ENCODE measurements at places on chromosomes 13 and 19.

DNA sequence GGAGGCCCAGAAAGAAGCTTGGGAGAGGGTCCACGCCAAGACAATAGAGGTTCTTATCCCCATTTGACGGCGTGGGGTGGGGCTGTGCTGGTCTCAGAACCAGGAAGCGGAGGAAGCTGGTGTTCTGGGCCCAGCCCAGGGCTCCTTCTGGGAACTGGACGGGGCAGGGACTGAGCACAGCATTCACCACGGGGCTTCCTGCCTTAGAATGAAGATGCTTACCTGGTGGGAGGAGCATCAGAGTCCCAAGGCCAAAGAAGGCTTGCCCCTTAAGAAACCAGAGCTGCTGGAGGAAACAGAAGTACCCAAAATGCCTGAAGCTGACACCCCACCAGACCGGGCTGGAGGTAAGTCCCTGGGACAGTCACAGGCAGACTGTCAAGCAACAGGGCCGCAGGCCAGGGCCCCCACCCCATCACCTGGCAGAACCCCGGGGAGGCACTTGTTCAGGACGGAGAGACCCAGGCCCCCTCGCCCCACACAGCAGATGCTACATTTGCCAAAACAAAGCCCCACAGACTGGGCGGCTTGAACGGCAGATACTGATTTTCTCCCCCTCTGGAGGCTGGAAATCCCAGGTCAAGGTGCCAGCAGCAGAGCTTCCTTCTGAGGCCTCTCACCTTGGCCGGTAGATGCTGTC, 17.8 kb upstream of the IGLON5 start:
- no peak for DNase-seq

DNA sequence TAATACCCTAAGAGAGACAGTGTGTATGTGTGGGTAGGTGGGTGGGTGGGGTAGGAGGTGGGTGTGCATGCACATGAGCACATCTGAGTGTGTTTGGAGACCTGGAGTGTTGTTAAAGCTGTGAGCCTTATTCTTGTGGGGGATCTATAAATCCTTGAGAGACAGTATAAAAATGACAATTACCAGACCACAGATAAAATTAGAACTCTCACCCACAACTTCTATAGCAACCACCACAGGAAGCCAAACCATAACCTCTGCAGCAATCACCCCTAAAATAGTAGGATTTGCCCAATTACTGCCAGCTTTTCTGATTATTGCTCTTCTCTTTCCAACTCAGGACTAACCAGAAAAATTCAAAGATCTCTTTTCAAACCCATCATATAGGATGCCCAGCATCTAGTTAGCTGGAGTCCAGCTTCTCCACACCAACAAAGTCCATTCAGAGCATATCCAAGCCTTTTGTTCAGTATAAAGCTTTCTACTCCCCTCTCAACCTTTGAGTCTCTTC, 93.4 kb upstream of the SLITRK1 start:
- no peak for DNase-seq

DNA sequence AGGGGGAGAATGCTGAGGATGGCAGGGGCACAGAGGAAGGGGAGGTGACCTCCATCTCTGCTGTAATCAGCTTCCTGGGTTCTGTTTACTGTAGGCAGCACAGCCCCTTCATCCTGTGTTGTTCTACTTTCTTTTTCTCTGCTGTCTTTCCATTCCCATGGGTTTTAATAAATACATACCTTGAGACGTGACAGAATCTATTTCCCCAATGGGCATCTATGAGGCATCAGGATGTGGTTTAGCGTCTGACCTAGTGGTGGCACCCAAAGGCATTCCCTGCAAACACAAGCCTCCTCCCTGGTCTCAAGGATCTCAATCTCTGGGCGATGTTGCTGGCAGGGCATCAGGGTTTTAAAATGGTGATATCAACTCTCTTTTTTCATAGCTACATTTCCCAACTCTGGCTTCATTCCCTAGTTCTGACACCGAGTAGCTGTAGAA, 60.8 kb downstream of the ALOX5AP start:
- no peak for DNase-seq

DNA sequence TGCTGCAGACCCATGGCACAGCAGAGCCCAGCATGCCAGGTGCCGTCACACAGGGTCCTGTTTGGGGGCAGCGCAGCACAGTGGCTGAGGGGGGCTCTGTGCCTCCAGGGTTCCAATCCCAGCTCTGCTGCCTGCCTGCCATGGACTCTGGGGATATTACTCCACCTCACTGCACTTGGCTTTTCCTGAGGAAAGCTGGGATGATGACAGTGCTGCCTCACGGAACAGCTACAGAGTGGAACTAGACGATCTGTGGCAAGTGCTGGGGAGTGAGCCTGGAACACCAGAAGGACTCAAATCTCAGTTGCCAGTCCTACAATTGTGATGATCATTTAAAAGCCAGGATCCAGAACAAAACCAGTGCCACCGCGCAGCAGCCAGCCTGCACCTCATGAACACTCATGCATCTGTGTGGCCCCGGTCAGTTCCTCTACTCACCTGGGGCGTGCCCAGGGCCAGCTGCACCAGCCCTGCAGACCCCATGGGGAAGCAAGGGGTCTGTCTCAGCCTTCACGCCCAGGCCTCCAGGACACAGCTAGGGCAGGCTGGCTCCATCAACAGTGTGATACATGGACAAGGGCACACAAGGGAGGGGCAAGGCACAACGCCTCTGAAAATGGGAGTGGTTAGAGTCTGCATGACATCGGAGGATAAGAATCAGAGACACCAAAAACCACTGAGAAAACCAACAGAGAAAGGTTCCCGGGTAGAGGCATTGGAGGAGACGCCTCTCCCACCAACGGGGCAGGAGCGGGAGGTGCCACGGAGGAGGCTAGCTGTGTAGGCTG, 55.2 kb downstream of the ATP7B start:
- no peak for DNase-seq

- no peak for DNase-seq
Measured at GRCh38 chr19:41426952-41427646, at the start of gene B3GNT8. Gene B3GNT8, minus strand, starts transcription at chr19:41427374. Its CDS starts 596 bp downstream, at chr19:41426778.

GRCh38 chr13:36102721-36103120, 28.5 kb downstream of the DCLK1 start:
- no peak for DNase-seq

DNA sequence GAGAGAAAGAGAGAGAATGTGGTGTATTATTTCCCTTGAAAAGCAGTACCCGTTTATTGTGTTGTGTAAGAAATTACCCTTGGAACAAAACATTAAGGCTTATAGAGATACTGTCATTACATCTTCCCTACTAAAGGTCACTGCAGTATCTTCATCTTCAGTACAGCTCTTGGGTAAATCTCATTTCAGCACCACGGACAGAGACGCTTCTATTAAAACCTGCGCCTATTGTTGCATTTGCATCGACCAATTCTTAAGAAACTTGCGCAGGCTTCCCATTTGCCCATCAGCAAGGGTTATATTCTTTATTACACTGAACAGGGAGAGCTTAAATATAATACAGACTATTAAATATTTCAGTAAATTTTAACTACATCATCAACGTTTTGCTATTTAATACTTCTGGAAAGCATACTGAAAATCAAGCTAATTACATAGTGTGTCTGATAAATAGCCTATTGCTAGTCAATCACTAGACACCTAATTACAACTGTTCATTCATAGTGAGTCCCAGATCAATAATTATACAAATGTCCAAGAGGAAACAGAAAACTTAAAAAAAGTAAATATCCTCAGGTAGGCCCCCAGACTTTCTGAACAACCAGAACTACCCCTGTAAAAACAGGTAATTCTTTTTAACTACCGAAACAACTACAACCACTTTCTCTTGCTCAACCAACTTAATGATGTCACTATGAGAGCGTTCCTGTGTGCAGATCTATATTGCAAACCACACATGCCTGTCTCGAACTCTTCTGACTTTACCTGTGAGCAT, 350.6 kb downstream of the LIG4 start:
- peak; percentile 63 for DNase-seq

DNA sequence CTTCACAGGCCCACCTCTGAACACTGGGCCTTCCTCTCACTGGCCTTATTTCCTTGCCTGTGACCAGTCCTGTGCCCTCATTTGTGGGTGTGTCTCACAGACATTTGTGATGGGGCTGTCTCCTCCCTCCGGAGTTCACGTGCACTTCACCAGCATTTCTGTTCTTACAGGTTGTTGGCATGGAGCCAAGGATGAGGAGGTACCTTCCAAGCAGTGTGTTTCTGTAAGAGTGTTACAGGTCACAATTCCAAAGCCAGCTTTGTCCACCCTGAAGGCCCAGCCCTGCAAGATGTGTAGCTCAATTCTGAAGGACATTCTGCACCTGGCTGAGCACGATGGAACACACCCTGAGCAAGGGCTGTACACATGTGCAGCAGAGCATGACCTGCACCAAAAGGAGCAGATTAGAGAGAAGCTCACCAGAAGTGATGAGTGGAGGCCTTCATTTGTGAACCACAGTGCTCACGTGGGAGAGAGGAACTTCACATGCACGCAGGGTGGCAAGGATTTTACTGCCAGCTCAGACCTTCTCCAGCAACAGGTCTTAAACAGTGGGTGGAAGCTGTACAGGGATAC, 8.1 kb downstream of the ZNF749 start:
- no peak for DNase-seq

DNA sequence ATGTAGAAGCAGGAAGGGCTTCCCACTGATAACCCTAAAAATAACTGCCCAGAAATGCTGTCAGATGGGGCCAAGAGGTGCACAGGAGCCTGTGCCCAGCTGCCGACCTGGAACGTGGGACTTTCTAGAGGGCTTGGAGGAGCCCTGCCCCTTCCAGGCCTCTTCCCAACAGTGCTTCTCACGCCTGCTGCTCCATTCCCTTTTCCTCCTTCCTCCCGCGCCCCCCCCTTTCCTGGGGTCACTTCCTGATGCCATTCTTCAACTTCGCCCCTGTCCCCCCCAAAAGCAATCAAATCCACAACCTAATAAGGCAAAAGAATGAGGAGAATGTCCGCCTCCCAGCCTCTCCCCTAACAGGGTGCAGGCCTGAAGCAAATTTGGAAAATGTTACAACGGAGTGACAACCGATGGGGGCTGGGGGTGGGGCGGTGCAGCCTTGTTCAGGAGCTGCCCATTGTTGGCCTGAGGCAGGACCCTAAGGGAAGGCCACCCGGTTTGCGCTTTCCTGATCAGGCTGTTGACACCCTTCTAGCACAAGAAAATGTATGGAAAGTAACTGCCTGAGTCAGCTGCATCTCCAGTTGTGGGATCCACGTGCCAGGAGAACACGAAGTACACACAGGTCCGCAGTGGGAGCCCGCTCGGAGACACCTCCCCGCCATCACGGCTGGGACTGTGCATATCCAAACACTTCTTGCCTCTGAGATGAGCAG, 18.7 kb downstream of the ACTN4 start:
- no peak for DNase-seq

- no peak for DNase-seq
Measured at GRCh38 chr13:91347996-91348905, 764 bp downstream of the MIR17HG start.

GRCh38 chr19:8108560-8109445, 40.6 kb downstream of the FBN3 start:
- no peak for DNase-seq

- DNase-seq = peak; percentile 37
Measured at GRCh38 chr19:29878973-29879654, 62.9 kb upstream of the URI1 start.

GRCh38 chr19:41744850-41745249, 10.5 kb upstream of the CEACAM6 start:
- peak; percentile 95 for DNase-seq

DNA sequence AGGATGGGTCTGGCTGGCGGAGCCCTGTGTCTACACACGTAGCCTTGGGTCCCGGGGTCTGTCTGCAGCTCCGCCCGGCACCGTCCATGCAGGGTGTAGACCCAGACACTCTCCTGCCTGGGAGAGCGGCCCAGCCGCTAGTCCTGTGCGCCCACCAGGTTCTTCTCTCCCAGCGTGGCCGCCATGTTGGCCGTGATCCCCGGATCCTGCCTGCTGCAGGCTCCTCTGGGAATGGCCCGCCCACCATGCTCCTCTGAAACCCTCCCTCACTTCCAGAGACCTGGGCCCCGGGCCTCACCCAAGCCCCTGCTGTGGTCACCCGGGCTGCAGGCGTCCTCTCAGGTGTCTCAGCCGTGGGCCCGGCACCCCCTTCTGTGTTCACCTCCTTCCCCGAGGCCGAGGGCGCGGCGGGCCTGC, 57.7 kb upstream of the MCF2L start:
- DNase-seq = no peak

GRCh38 chr19:51600940-51601580, 29.1 kb downstream of the SIGLEC5 start:
- DNase-seq = no peak

GRCh38 chr13:112657850-112658445, 31.9 kb upstream of the ATP11A start:
- DNase-seq = peak; percentile 66

DNA sequence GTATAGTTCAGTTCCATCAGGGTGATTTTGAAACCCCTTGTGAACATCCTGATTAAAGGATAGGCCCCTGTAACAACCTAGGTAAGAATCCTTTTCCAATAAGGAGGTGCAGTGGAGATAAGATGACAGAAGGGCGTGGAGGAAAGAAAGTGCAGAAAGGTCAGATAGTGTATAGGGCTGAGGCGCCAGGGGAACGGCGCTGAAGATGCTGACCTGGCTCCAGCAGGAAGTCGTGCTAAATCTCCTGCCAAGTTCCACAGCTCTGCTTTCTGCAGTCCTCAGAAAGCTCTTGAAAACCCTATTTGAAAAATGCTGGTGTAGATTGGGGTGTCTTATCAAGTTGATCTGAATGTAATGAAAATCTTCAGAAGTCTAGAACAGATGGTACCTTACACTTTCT, 221.7 kb downstream of the COG6 start:
- DNase-seq = no peak

- no peak for DNase-seq
Measured at GRCh38 chr13:75353781-75354193, 128.2 kb downstream of the TBC1D4 start.

DNA sequence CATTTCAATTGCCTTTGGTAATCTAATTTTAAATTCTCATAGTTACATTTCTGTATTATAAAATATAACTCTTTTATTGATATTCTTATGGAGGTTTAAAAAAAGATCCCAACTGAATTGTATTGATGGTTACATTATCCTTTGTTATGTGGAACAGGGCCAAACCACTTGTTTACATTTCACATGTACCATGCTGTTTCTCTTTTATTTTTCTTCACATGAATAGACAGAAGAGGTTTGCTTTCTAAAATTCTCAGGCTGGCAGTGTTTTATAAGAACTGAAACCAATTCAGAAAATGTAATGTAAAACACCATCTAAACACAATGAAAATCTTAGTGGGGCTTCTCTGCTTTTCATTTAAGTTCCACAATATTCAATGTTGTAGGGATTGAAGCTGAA, 122.5 kb downstream of the GPC5 start:
- DNase-seq = no peak

DNA sequence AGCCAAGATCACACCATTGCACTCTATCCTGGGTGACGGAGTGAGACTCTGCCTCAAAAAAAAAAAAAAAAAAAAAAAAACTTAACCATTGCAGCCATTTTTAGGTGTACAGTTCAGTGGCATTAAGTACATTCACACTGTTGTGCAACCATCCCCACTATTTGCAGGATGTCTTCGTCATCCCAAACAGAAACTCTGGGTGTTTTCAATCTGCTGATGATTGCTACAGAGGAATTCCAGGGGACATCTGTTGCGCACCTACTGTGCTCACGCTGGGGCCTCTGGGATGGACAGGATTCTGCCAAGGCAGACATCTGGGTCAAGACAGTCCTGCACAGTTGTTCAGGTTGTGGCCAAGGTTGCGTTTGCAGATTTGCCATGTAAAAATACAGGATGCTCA, 2.4 kb upstream of the APOC4 start:
- no peak for DNase-seq

- DNase-seq = peak; percentile 81
Measured at GRCh38 chr13:36420437-36420891, 11.8 kb upstream of the CCNA1 start.
